CD4-positive, alpha-beta T cell treated with Interleukin-4 for 4 hours (primary cell): ENCODE measurements at places on chromosomes 7 and 10.

DNA sequence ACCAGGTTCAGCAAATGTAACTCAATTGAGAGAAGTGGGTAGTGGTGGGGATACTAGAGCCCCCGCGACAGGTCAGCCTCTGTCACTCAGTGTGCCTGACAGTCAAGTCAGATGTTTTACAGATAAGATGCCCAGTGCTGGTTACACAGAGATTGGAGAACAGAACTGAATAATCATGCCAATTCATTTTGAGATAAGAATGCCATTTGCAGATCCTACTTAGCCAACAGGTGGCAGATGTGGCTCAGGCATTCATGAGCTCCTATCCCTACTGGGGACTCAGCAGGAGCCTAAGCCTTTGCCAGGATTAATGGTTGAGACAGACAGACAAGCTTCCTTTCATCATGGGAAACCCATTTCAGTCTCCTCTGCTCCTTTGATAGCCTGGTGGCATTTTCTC is 137.8 kb downstream of the MAPK8 start:
- no peak for DNase-seq

DNA sequence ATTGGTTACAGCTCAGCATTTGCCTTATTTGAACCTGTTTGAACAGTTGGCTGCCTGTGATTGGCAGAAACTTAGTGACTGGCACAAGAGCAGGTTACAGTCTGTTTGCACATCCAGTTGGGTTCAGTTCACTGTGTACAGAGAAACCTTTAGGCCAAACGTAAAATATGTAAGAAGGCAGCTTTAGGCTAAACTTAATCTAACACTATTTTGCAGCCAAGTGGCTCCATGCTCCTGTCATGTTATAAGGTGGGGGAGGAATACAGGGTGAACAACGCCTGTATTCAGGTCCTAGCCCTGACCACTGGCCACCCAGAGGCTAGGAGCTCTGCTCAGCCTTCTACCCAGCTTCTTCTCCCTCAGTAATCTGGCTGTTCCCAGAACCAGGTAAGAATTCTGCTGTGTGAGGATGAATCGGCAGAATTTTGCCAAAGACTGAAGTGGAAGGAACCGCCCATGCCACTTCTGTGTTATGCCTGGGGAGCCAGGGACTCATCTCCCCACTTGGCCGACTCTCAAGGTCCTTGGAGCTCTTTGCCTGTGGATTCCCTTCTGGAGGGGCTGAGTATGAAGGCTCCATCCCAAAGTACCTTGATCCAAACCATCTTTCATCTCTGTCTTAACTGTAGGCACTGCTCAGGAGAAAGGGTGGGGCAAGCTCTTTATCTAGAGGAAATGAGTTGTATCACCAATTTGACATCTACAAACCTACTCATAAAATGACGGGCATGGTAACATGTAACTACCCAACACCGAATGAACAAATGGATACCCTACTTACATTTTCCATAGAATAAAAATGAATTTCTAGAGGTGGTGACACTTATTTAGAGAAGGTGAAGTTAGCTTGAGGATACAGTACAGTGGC is 164.4 kb upstream of the NAMPT start:
- no peak for DNase-seq

GRCh38 chr7:43701500-43701854 is 27.8 kb downstream of the COA1 start:
- no peak for DNase-seq

GRCh38 chr7:25982684-25983083 is 169.3 kb upstream of the NFE2L3 start:
- no peak for DNase-seq

DNA sequence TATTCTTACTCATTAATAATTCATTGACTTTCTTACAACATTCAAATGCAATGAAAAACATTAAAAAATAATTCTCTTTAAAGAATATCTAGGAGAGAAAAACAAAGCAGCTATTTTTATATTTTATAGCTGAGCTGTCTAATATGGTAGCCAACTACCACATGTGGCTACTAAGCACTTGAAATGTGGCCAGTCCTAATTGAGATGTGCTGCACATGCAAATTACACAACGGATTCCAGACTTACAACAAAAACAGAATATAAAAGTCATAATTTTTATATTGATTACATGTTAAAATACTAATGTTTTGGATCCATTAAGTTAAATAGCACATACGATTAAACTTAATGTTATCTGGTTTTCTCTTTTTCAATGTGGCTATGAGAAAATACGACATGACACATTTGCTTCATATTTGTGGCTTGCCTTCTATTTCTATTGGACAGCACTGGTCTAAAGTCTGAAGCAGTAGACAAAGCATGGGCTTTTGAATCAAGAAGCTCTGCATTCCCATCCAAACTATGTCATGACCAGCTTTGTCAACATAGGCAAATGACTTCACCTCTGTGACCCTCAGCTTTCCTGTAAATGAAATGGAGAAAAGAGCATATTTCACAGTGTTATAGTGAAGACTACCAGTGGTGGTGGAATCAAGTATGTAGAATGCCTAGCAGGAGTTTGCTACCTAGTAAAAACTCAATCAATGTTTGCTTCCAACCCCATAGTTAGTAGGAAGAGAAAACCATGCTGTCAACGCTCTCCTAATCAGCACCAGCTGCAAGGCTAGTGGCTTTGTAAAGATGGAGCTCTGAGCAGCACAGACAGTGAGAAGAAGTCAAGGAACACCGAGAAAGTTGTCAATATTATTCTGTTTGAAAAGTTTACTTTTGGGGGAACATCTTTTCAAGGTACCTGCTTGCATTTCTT is 37.1 kb upstream of the GDF10 start:
- no peak for DNase-seq
